ENCODE measurements at places on chromosomes 7 and 10.
A peak's percentile ranks its signal among the peaks of the same experiment; 100 is the strongest.

- no peak for DNase-seq
These were observed 15.3 kb downstream of the HNRNPA2B1 start for GRCh38 chr7:26185131-26185843.

GRCh38 chr7:2886900-2887299 lies 42.8 kb upstream of the GNA12 start:
- DNase-seq, result peak; percentile 29

- DNase-seq, result no peak
These were observed 4.6 kb downstream of the PSD start for GRCh38 chr10:102413806-102414561.

- no peak for DNase-seq
These were observed 40.0 kb downstream of the FIGNL1 start for GRCh38 chr7:50409856-50410745.

DNA sequence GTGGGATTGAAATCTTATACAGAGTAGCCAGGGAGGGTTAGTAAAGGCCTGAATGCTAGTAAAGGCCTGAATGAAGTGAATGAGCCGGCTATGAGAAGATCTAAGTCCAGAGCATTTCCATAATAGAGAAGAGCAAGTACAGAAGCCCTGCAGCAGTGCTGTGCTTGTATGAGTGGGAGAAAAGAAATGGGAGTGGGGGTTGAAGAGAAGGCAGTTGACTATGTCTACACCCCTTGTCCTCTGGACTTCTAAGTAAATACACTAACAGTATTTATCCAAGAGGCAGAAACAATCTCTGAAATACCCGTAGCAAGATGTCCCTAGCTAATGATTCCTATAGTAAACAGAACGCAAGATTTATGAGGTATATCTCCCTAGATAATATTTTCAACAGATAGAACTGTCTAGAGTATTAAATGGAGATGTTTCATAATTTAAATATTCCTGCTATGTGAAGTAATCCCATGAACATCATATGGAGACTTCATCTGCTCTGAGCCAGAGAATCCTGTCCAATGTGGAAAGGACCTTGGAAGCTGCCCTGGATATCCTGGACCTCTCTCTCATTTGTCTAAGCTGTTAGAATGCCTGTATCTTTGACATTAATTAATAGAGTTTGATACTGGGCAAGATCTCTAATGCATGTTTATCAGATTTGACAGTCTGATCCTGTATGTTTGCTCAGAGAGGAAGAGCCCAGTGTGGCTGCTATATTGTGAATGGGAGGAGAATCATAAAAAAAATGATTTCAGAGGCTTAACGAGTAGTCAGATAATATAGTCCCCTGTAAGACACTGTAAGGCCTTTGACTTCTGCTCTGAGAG lies 171.6 kb downstream of the LRRN3 start:
- no peak for DNase-seq

DNA sequence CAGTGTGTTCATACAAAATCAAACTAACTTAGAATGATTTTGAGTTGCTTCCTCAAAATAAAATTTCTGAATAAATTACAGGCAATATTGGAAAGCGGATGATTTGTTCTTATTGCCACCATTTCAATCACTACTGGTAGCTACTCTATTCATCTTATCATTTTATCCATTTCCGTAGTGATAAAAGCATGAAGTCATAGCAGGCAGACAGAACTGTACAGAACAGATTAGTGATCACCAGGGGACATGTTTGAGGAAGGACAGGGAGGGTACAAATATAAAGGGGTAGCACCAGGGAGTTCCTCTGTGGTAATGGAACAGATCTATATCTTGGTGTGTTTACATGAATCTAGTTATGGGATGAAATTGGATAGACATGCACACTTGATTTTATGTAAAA lies 138.5 kb downstream of the WNT2 start:
- no peak for DNase-seq

GRCh38 chr7:141147482-141147881 lies 73.6 kb downstream of the TMEM178B start:
- no peak for DNase-seq

- no peak for DNase-seq
These were observed 50.8 kb upstream of the EGFR start for GRCh38 chr7:54968018-54968417.

GRCh38 chr10:10870523-10871241 lies 147.0 kb upstream of the CELF2 start:
- DNase-seq, result no peak

DNA sequence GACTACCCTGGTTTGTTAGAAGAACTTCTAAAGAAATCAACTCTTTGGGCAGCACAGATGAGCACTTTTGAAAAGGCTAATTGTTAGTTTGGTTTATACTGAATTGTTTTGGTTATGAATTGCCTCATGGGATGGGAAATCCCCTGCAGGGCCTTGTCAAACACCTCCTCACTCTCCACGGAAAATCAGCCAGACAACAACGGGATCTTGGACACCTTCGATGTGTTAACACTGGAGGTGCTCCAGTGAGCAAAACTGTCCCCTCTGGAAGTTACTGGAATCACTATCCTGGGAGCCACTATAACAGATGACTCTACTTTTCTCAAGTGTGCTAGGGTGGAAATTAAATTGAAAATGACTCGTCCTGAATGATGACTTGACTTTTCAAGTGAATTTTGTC lies 38.7 kb downstream of the CDK6 start:
- no peak for DNase-seq

- DNase-seq, result no peak
These were observed 13.0 kb downstream of the ADCYAP1R1 start for GRCh38 chr7:31065021-31065593.

GRCh38 chr10:50641626-50642025 lies 17.9 kb upstream of the SGMS1 start:
- DNase-seq, result no peak

GRCh38 chr7:378041-378420 lies 88.1 kb downstream of the FOXL3 start:
- no peak for DNase-seq

DNA sequence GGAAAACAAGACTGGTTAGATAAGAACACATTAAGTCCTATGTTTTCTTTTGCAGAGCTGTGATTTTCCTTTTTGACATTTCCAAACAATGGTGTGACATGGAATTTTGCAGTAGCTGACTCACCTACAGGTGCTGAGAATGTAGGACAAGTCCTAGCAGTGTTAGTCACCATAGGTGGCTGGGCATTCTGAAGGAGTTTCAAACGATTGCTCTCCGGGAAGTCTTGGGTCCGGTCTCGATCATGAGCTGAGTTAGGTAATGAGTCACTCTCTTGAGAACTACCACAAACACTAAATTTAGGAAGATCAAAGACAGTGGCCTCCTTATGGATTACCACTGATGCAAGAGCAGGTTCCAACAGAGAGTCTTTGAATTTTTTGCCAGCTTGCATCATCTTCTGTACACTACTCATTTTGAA lies 3.6 kb downstream of the FIGNL1 start:
- no peak for DNase-seq

- no peak for DNase-seq
These were observed 8.1 kb upstream of the RABGEF1 start for GRCh38 chr7:66732439-66732838.

DNA sequence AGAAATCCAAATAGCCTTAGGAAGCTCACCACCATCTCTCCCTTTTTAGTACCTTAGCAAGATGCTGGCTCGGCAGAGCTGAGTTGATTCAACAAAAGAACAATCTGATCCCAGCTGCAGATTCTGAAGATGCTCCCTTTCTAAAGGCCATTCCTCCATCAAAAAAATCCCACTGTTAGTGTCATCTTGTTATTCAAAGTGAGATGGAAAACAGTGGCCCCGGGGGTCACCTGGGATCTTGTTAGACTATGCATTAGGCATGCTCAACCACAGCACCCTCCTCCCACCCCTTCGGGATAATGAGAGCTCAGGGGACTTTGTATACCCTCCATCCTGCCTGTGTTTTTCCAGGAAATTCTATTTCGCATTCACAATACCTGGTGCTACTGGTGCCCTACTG lies 2.4 kb downstream of the NCAPG2 start:
- DNase-seq, result no peak

- no peak for DNase-seq
These were observed 6.9 kb downstream of the SERPINE1 start for GRCh38 chr7:101133621-101134398.

DNA sequence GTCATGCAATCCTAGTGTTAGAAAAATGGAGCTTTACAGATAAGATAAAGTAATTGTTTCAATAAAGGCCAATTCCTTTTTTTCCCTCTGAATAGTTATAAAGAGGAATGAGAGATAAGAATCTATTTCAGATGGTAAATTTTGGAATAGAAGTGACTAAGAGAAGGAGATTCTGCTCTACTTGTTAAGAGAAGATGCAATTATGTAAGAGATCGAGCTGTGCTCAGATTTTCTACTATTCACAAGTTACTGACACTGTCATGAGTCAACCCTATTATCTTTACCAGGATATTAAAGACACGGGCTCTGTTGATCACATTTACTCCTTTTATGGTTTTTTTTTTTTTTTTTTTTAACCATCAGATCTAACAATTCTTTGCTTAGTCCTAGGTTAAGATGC lies 511.3 kb downstream of the ARL4A start:
- no peak for DNase-seq

DNA sequence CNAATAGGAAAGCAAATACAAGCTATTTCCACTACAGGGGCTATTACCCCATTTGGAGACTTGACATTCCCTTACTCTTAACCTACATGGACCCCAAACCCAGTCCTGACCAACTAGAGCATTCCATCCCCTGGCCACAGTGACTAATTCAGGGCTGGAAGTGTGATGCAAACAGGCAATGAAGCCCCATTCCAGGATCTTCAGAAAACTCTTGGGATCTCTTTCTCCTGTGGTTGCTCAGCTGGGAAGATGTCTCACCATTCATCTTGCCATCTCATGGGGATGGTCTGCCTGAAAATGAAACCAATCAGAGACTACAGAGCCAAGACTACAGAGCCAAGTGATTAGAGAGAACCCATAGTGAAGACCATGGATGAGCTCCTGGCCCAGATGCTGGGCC lies 206.2 kb downstream of the ZNF365 start:
- DNase-seq, result no peak

DNA sequence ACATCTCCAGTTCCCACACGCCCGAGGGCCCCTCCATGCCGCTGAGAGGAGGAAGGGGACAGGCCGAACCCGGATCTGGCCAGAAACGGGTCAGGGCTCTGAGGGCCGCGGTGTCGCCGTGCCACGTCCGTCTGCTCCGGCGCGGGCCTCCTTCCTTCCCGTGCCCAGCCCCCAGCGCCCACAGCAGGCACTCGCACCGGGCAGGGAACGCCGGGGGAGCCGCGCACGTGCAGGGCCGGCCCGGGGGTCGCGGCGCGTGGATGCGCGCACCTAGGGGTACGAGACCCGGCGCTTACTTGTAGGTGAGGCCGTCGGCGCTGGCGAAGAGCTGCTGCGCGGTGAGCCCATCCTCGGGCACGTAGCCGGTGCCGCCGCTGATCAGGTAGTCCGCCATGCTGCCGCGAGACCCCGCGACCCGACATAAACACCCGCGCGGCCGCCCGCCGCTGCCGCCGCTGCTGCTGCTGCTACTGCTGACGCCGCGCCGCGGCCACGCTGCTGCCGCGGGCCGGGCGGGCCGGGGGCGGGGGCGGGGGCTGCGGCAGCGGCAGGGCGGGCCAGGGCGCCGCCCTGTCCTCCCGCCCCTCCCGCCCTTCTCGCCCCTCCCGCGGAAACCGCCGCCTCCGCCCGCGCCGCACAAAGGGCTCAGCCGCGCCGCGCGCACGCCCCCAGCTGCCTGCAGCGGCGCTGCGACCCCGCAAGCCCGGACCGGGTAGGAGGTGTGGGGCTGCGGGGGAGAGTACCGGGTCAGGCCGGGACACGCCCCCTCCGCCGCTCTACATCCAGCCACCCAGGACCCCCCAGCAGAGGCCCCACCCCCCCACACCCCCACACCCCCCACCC lies 4.1 kb downstream of the IMPDH1 start:
- no peak for DNase-seq

DNA sequence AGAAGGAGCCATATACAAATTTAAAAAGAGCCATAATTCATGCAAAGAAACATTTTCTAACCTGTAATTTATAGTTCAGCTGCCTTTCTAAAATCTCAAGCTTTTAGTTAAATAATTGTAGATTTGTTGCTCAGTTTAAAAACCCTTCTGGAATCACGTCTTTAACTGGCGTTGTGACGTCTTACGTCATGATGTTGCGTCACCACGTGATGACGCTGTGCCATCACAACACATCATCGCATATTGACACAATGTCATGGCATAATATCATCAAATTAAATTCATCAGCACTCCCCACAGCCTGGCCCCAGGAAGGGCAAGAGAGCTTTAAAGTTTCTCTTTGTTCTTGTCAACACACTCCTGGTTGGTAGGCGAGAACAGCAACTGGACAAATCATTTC lies 194.8 kb downstream of the GRM8 start:
- DNase-seq, result no peak

GRCh38 chr7:4085937-4086691 lies 596.0 kb upstream of the FOXK1 start:
- no peak for DNase-seq

GRCh38 chr10:63129888-63130287 lies 3.2 kb upstream of the NRBF2 start:
- no peak for DNase-seq

GRCh38 chr7:80134115-80134535 lies 506 bp upstream of the GNAI1 start:
- DNase-seq, result no peak

- DNase-seq, result no peak
These were observed 19.8 kb downstream of the COL1A2 start for GRCh38 chr7:94414481-94414880.

DNA sequence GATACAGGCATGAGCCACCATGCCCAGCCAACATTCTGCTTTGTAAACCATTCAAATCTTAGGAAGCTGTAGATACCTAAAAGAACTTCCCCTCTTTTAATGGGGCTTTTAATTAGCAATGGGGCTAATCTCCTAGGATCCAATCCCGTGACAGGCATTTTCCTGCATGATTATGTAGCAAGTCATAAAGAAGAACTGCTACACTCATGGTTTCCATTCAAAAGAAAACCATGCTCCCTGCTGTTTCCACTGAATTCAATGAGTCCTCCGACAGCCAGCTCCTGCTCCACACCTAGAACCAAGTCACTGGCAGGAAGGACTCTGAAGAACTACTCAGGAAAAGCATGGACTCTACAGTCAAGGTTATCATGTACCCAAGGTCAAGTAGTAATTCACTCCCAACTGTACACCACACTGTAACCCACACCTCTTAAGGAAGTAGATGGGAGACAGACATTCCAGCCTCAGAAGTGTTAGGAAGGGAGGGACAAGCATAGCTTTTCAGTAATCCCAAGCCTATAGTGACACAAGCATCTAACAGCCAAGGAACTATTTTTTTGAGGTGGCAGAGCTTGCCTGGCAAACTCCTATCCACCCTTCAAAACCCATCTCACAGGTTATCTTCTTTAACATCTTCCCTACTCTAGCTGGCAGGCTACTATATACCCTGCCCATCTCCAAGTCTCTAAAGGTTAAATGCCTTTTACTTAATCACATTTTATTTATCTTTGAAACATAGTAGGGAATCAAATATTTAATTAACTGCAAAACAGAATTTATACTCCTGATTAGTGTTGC lies 47.5 kb downstream of the CTBP2 start:
- DNase-seq, result no peak

Data from NCI-H187 treated with DMSO at 0.1 percent for 48 hours (cell line).